ENCODE measurements at places on chromosomes 3 and 15.

DNA sequence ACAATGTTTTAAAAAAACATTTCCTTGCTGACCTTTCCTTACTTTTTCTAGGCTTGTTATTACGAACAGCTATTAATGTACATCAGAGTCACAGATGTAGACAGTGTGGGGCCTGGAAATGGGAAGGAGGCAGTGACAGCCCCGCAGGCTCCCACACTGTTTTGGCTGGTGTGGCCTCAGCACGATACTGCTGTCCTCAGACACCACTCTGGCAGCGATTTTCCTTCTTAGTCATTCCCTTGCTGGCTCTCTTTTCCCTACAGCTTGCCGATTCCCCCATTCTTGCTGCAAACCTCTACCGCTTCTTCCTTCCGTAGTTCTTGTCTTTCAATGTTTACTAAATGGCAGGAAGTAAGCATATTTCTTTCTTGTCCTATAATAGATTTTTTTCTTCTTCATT is 113.1 kb downstream of the ABI3BP start:
- no peak for DNase-seq

GRCh38 chr3:193190146-193190786 is 50.8 kb upstream of the PLAAT1 start:
- no peak for DNase-seq

GRCh38 chr15:100112061-100112420 is 229.7 kb downstream of the ADAMTS17 start:
- no peak for DNase-seq

DNA sequence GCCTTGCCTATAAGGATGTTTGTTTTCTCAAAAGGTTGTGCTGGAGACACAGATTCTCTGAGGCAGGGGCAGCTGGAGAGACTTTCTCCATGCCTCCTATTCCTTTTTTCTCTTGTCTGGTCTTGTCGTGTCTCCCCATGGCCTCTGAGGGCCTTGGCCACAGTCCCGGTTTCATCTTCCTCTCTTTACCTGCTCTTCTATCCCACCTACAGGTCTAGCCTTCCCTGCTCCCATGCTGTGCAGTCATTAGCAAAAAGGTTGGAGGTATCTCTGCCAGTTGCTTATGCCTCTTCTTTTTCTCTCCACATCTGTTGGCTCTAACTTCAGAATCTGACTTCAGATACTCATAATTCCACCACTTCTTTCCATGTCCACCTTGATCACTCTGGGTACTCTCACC is 191.1 kb downstream of the IL20RB start:
- no peak for DNase-seq

DNA sequence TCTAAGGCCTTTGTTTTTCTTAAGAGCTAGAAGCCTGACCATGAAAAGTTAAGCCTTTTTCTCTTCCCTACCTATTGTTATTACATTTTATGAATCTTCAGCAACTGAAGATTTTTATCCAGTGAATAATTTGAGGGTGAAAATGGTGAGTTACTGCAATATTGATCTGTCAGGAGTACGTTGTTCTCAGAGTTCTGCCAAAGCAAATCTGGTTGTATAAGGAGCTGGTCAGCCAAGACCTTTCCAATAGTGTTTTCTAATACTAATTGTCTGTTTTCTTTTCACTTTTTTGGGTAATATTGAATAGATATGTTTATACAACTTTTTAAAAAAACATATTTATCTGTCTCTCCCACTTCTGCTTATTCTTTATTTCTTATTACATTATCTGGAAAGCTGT is 15.0 kb downstream of the SPTSSB start:
- no peak for DNase-seq

GRCh38 chr15:63027646-63028045 is 14.9 kb upstream of the TPM1 start:
- no peak for DNase-seq

DNA sequence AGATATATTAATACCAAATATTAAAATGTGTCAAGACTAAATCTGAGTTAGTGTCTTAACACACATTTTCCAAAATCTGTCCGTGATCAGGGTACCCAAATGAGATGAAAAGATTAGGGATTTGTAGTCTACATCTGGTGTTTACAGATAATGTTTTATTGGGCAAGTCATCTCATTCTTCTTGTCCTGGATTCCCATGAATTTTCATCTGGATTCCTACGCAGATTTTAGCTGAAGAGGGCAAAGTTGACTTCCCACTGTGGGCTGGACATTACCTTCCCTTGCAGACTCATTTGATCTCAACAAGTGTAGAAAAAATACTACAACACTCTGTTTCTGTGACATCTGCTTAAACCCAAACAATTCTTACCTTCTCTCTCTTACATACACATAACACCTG is 79.1 kb downstream of the CEP63 start:
- DNase-seq, result no peak

- DNase-seq, result no peak
Measured at GRCh38 chr3:1929788-1930414, 168.8 kb upstream of the CNTN4 start.

- no peak for DNase-seq
Measured at GRCh38 chr15:71880276-71880675, 69.9 kb downstream of the NR2E3 start.

GRCh38 chr3:164094546-164094945 is 983.8 kb downstream of the SI start:
- no peak for DNase-seq

DNA sequence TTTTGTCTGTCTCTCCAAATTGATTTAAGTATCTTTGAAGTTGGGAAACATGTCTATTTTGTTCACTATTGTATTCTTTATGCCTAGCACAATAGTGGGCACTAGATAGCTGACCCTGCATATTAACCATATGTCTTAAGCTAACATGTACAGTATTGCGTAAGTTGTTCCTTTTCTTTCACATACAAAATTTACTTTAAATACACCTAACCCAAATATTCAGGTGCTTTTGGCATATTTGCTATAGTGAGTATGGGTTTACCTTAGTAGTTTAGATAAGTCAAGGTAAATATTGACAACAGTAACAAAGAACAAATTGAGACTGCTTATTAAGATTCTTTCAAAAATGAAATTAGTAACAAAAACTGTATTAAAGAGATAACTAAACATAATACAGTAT is 50.9 kb downstream of the NRG4 start:
- DNase-seq, result no peak

GRCh38 chr3:171257251-171258203 is 202.7 kb downstream of the TNIK start:
- no peak for DNase-seq

GRCh38 chr15:60328852-60329443 is 68.8 kb downstream of the ANXA2 start:
- DNase-seq, result no peak

GRCh38 chr3:56291244-56291680 is 177.0 kb downstream of the ERC2 start:
- DNase-seq, result peak; percentile 9

DNA sequence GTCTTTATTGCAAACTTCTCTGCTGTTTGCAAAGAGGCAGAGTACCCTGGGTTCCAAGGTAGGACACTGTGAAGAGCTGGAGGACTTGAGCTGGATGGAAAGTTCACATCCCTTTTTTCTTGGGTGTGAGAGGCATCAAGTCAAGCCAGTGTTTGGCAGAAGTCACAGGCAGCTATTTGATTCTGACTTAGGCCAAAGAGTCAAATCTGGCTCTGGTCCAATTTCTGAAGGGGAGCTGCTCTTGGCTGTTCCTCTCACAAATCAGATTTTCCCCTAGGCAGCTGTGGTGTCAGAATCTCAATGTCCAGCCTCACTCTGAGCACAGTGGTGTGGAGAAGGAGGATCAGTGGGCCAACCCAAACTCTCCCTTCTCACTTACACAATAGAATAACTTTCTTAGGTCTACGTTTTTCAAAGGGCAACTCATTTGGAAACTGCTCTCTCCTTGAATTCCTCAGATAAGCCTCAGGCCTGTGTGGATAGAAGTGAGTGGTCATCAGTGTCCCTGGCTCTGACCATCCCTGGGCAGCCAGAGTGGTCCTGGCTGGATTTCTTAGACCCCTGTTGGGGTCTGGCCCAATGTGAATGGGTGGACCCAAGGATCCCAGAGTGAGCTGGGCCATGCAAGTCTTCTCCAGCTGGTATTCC is 18.2 kb upstream of the AMOTL2 start:
- no peak for DNase-seq

GRCh38 chr15:29207758-29208108 is 61.9 kb downstream of the NSMCE3 start:
- no peak for DNase-seq

GRCh38 chr3:129230311-129231019 is 18.9 kb upstream of the COPG1 start:
- DNase-seq, result peak; percentile 51

DNA sequence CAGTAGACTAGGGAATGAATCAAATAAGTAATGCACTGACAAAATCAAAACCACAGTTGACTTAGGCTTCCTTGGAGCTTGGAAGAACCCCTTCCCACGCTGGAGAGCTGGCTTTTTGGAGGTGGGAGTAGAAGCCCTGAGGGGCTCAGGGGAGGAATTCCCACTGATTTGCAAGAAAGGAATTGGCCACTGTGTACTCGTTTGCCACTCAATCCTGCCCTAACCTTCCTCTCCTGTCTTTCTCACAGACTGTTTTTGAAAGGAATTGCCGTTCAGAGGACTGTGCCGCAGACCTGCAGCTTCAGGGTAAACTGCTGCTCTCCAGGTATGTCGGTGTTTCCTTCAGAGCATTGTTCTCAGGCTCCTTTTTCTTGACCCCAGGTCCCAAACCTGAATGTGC is 208.2 kb upstream of the CTDSPL start:
- DNase-seq, result no peak

GRCh38 chr15:101533371-101534140 is 44.0 kb upstream of the PCSK6 start:
- no peak for DNase-seq

- DNase-seq, result no peak
Measured at GRCh38 chr3:149844091-149844490, 31.1 kb downstream of the RNF13 start.

DNA sequence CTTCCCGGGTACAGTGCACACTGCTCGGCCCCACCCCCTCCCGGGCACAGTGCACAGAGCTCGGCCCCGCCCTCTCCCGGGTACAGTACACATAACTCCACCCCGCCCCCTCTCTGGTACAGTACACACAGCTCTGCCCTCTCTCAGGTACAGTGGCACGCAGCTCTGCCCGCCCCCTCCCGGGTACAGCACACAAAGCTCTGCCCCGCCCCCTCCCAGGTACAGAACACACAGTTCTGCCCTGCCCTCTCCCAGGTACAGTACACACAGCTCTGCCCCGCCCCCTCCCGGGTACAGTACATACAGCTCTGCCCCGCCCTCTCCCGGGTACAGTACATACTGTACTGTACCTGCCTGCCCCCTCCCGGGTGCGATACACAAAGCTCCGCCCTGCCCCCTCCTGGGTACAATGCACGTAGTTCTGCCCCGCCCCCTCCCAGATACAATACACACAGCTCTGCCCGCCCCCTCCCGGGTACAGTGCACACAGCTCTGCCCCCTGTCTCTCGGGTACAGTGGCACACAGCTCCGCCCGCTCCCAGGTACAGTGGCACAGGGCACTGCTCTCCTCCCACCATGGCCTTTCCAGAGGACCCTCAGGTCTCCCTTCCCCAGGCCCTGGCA is 16.4 kb upstream of the PRR20G start:
- DNase-seq, result no peak

- DNase-seq, result no peak
Measured at GRCh38 chr15:39542385-39543065, 38.4 kb upstream of the THBS1 start.

DNA sequence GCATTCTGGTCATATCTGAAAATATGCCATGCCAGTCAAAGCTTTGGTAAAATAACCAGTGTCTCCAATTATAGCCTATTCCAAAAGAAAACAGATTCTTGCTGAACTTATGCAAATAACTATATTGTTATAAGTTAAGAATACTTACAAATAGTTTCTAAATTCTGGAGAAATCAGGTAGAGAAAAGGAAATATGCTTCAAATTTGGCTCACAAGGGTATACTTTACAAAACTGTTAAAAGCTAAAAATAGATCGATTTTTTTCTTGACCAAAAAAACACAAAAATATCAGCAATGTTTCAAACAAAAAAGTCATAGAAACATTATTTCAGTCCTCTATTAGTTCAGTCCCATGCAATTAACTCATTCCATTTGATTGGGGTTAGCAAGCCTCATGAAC is 23.7 kb downstream of the SETMAR start:
- no peak for DNase-seq

DNA sequence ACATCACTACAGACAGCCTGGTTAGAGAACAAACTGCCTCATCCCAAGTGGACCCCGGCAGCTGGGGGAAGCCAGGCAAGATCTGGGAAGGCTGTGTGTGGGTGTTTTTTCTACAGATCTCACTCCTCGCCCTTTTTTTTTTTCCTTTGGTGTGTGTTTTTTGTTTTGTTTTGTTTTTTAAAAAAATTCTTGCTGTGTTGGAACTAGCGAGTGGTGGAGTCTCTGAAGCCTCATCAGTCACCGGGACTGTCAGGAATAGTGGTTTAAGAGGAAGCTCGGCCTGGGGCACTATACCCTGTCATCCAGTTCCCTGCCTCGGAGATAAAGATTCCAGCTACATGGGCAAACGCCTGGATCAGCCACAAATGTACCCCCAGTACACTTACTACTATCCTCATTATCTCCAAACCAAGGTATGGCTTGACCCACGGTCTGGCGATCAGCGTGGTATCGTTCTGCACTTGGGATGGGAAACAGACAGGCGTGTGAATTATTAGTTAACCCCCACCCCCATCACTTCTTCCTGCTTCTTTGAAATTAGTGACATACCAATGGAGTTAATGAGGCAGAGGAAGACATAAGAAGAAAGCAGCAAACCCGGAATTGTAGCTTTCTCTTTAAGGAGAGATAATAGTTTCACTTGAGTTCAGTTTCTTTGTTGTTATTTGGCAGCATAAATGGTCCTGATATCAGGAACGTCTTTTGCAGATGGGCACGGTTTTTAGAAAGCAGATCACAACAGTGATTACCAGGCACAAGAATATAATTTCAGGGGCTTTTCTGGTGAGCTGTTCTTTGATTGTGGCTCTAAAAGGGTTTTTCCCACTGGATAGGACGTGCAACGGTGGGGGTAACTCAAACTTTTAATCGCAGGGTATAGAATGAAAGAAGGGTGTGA is 722 bp downstream of the RBMS3 start:
- DNase-seq, result no peak

- DNase-seq, result no peak
Measured at GRCh38 chr3:42184651-42185443, 81.1 kb downstream of the CCK start.

- DNase-seq, result no peak
Measured at GRCh38 chr15:67083135-67083762, 17.8 kb downstream of the SMAD3 start.

GRCh38 chr15:70588613-70589012 is 174.7 kb downstream of the UACA start:
- no peak for DNase-seq

- DNase-seq, result no peak
Measured at GRCh38 chr3:171508206-171508605, 48.0 kb upstream of the TNIK start.
